ENCODE measurements at places on chromosomes 12 and 14.

DNA sequence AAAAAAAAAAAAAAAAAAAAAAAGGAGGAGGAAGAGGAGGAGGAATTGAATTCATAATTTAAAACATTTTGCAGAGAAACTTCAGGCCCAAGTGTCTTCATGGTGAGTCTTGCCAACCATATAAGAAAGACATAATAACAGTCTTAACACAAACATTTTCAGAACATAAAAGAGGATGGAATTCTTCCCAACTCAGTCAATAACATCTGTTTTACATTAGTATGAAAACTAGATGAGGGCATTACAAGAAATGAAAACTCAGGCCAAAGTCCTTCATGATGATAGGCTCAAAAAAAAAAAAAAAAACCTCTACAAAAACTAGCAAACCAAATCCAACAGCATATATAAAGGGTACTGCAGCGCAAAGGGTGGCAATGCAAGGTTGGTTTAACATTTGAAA lies 151.6 kb downstream of the FOXA1 start:
- no peak for DNase-seq

DNA sequence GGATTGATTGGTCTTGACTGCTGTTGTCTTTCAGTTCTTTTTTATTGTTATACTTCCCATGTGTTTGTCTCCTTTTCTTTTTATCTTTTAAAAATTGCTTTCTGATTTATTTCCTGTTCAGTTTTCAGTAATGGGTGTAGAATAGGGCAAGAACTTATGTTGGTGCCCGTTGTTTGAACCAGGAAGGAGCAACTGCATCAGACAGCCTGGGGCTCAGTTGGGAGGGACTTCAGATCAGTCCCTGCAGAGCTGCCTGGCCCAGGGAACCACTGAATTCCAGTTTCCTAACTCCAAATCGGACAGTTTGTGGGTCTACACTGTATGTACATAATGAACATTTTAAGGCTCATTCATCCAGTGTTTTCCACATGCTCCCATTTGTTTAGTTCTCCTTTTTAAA lies 64.9 kb downstream of the FBXO34 start:
- peak; percentile 23 for DNase-seq

GRCh38 chr12:81809829-81810595 lies 50.9 kb upstream of the PPFIA2 start:
- no peak for DNase-seq

- DNase-seq = no peak
Observed at GRCh38 chr12:111971800-111972199, 41.2 kb downstream of the TMEM116 start.
